ENCODE measurements at places on chromosomes 5 and 9.

GRCh38 chr5:132873119-132873929 is at the start of gene LEAP2:
LEAP2 (plus strand) TSS chr5:132873668; CDS start chr5:132873695, 27 bp downstream.
- DNase-seq, result no peak

- no peak for DNase-seq
Observed at GRCh38 chr5:178283520-178283919, 50.9 kb upstream of the PHYKPL start.

DNA sequence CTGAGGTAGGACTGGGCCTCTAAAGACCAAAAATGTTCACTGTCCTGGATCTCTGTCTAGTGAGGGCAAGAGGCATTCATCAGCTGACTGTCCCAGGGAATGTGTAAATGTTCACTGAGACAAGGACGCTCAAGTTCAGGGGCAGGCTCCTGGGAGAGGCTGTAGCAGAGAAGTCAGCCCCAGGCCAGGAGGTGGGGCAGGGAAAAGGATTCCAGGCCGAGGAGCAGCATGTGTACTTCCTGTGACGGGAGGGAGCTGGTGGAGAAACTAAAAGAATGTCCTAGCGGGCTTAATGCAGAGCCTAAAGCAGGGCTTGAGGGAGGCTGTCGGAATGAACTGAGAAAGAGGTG is 205.8 kb downstream of the GABBR2 start:
- DNase-seq, result no peak

GRCh38 chr5:114467729-114468128 is 105.9 kb downstream of the KCNN2 start:
- DNase-seq, result no peak

DNA sequence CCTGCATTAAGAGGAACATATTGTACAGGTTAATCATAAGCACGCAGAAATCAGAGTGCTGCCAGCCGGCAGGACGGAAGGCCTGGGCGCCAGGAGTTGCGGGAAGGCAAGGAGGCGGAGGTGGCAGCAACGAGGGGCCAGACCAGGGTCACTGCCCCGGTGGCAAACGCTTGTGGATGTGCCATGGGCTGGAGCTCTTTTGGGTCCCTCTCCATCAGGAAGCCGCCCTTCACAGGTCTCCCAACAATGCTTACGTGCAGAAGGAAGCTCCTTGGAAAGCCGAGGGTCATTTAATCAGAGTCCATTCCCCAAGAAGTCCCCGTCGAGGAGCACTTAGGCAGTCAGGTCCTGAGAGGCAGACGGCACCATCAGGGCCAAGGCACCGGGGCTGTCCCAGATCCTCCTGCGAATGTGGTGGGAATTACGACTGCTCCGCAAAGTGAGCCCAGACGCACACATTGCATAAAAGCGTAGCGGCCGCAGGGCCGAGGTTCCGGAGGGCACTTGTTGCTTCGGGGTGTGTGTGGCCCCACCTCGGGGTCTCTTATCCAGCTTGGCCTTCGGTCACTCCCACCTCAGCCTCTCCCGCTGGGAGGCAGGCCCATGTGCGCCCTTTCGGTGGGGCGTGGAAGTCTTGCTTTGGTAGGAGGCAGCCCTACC is 20.5 kb downstream of the MRPL36 start:
- no peak for DNase-seq

DNA sequence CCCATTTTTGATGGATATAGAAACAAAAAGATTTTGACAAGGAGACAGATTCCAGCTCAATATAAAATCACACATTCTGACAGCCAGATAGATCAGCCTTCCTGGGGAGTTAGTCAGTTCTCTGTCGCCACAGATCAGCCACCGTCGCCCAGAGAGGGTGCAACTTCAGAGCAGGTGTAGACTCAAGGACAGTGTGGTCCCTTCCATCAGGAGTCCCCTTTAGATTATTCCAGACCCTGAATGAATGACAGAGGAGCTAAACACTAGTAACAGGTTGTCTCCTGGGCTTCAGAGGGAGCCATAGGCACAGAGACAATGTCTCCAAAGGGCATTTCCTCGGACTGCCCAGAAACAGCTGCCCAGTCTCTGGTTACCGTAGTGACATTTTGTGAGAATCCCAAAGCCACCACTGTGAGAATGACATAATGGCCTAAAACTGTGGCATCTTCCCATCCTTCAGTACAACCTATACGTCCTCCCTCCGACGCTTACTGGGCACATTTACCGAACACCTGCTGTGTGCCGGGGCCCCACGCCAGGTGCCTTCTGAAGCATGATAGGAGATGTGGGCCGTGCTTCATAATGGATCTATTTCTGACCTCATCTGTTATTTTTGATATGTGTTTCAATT is 47.4 kb upstream of the SLC2A8 start:
- DNase-seq, result no peak

DNA sequence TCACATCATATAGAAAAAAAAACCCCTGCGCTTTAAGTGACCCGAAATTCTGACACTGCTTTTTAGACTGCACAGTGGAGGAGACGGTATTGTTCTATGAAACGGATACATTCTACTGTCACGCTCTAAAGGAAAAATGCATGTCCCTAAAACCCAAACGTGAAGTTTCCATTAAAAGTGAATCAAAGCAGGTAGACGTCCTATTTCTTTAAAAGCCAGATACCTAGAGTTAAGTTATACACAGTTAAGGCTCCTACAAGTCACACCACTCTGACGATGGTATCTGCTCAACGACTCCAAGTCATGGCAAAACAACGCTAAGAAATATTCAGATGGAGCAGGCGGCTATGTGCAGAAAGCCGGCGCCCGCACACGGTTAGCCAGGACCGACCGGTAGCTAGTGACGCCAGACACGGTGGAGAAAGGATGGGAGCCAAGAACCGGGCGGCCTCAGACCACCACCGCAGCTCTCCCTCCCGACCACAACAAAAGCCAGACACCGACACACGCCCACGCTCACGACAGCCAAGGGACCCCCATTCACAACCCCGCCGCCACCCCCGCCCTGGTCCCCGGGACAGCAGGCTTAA is 734 bp downstream of the SKP1 start:
- peak; percentile 40 for DNase-seq

GRCh38 chr9:14127656-14128055 is 186.3 kb downstream of the NFIB start:
- no peak for DNase-seq

DNA sequence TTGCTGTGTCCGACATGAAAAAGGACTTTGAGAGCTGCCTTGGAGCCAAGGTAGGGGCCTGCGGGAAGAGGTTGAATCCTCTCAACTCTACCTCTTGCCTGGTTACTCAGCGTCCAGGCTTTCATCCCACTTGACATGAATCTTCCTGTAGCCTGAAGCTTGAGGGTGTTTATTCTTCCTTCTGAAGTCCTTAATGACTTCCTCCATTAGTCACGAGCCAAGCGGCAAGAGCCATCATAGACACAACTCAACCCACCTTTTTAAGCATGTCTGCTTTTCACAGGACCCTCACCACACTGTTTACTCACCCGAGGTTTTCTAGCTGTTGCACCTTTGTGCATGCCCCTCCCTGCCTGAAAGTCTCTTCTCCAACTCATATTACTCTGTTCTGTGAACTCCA is 40.2 kb downstream of the ACO1 start:
- DNase-seq, result no peak

- no peak for DNase-seq
Observed at GRCh38 chr5:170562166-170562874, 58.5 kb downstream of the KCNIP1 start.

DNA sequence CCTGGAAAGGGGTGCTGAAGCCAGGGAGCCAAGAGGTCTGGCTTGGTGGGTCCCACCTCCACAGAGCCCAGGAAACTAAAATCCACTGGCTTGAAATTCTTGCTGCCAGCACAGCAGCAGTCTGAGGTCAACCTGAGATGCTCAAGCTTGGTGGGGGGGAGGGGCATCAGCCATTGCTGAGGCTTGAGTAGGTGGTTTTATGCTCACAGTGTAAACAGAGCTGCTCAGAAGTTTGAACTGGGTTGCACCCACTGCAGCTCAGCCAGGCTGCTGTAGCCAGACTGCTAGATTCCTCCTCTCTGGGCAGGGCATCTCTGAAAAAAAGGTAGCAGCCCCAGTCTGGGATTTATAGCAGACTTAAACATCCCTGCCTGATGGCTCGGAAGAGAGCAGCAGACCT is 55.5 kb upstream of the FBXL17 start:
- no peak for DNase-seq

DNA sequence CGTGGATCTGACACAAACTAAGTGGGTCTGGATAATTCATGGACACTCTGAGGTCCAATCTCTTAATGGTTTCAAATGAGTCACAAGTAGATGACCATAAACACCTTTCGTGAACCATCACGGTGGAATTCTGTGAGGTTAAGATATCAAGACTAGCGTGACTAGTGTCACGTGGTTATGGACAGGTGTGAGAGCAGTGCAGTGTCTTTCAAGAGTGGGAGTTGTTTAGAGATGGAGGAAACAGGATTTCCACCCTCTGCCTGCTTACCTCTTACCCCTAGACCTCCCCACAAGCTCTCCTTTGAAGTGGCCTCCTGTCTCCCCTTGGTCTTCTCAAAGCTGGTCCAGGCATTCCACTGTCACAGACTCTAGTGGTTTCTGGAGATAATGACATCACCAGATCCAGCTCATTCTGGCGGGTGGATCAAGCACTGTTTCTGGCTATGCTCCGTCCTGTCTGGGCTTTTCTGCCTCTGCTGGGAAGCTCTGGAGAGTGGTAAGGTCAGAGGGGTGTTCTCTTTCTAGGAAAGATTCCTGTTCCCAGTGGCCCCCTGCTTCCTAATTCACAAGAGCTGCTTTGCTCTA is 20.0 kb upstream of the ZNF782 start:
- no peak for DNase-seq

DNA sequence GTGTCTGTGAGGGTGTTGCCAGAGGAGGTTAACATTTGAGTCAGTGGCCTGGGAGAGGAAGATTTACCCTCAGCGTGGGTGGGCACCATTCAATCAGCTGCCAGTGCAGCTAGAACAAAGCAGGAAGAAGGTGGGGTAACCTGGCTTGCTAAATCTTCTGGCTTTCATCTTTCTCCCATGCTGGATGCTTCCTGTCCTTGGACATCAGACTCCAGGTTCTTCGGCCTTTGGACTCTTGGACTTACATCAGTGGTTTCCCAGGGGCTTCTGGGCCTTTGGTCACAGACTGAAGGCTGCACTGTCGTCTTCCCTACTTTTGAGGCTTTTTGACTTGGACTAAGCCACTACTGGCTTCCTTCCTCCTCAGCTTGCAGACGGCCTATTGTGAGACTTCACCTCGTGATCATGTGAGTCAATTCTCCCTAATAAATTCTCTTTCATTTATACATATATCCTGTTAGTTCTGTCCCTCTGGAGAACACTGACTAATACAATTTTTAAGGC is 38.1 kb downstream of the PBX3 start:
- DNase-seq, result peak; percentile 1

DNA sequence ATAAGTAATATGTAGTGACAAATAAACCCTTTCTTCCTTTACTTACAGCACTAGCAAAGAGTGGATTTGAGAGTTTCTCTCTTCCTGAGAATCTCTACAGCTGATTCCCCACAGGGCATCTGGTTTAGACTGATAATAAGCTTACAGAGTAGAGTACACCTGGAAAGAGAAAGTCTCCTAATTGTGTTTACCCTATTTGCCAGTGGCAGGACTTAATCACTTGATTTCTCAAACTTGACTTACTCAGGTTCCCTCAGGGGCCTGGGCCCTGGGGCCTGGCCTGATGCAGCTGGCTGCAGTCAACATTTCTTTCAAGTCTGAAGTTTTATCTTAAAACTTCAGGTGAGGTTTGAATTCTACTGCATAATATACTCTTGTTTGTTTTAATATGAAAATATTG is 38.0 kb upstream of the UBTD2 start:
- DNase-seq, result no peak

GRCh38 chr9:28801144-28801799 is 1228.0 kb upstream of the C9orf72 start:
- DNase-seq, result no peak

- DNase-seq, result no peak
Observed at GRCh38 chr5:1786621-1787471, 12.8 kb downstream of the MRPL36 start.

DNA sequence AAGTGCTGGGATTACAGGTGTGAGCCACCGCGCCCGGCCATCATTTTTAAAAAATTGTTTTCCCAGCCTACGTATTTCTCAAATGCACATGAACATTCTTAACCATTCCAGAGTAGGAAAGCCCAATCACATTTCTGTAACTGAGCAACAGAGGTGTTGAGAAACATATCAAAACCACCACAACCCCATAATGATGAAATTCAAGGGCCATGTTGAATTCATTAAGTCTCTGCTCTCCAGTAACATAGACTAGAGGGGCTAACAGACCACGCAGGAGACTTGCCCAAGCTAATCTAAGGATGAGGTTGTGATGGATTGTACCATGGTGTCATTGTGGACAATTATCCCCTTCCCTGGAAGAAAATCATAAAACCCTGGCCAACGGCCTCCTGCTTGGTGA is 52.9 kb downstream of the MYO10 start:
- DNase-seq, result no peak

- DNase-seq, result no peak
Observed at GRCh38 chr5:157548513-157549282, 26.9 kb downstream of the ADAM19 start.

GRCh38 chr5:153661897-153662296 is 171.4 kb downstream of the GRIA1 start:
- DNase-seq, result no peak

DNA sequence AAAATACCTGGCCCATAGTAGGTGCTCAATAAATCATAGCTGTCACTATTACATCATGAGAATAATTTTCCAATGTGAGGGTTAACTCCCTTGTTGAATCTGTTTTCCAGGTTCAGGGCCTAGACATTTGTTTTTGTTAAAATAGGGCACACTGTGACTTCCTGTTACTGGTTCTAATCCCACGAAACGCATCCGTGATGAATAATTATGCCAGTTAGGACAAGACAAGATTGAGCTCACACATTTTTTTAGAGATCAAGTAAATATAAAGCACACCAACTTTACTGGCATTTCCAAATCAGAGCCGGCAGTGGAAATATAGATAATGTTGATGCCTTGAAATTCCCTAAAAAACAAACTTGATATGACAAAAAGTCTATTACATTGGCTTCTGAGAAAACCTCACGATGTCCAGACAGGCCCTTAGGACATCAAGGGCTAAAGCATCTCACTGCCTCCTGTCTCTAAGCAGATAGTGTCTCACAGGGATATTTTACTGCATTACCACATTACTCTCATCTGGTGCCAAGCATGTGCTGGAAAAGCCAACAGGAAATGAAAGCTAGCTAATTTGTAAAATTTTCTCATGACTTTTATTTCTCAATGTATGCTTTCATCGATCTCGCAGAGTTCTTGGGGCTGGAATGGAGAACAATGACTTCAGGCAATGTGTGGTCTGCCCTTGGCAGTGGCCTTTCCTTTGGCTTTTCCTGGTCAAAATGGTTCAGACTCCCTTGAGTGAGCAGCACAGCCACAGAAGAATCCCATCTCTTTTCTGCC is 414.3 kb upstream of the PAPPA start:
- DNase-seq, result no peak

DNA sequence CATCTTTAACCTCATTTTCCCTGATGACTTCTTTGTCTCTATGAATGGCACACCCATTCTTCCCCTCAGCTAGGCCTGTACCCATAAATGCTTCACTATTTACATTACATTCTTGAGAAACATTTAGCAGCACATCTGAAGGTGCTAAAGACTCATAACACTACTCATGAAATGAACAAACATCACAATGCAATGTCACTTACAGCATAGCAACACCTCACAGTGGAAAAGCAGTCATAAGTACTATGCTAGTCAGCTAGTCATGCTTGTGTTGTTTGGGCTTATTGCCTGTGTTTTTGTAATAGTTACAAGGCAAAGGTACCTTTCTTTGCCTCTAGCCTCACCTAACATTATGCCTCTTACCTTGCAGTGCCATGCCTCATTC is 228.9 kb downstream of the KIAA0825 start:
- no peak for DNase-seq

All from stimulated activated CD8-positive, alpha-beta memory T cell treated with anti-CD3 and anti-CD28 coated beads, Interleukin-4, amount 100 ng/mL, for 4 hours (primary cell).